IPS DF 19.7 (cell line): ENCODE measurements at places on chromosomes 16 and 17.
A peak's percentile ranks its signal among the peaks of the same experiment; 100 is the strongest.

DNA sequence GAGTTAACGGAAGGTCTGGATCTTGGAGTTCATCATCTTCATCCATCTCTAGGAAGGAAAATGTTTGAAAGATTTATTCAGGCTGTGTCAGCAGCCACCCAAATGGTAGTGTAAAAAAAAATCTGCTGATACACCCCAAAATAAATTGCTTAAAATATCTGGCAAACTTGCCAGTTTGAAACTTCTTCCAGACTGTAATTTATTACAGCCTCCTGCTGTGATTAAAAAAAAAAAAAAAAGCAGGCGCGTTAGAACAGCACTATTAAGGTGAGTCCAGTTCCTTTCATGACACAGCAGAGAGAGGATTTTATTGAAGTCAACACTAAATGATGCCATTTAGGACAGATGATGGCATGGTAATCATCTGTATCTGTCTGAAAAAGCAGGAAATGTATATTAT, 140.6 kb upstream of the CORO6 start:
- DNase-seq: no peak

DNA sequence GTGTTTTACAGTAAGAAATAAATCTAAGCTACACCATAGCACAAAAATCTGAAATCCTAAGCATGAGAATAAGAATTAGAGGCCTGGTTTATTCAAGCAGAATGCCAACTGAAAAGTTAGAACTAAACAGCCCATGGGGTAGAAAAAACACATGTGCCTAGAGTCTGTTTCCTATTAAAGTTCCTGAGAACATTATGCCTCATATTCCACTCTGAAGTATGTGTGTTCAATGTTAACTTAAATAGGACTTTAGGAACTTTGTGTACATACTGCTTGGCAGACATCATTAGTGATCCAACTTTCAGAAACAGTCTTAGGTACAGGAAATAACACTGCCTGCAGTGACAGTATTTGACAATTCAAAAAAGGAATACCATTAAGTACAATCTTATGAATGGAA, 18.2 kb downstream of the HEATR6 start:
- DNase-seq: no peak

DNA sequence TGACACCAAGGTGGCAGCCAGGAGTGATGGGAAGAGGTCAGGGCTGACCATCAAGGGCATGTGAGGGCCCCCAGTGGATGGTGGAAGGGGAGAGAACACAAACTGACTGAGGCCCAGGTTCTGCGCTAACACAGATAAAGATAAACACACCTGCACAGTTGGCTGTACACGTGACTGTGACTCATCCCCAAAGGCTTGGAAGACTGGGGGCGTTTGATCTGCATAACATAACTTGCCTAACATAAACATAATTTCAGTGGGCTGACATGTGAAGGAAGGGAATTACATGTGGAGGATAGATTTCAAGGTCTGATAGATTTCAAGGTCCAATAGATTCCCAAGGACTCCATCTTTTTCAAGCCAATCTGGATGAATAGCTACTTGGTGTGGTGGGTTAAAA, 100.9 kb upstream of the TNRC6C start:
- DNase-seq: no peak

DNA sequence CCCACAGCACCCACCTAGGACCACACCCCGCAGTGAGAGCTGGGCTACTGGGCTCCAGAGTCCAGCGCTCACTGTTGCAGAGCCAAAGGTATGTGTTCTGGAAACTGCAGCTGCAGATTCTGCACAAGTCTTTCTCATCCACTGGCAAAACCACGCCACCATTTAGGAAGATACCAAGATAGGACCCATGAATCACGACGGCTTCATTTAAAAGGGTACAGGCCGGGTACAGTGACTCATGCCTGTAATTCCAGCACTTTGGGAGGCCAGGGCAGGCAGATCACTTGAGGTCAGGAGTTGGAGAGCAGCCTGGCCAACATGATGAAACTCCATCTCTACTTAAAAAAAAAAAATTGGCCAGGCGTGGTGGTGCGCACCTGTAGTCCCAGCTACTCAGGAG, 18.8 kb downstream of the FOXF1 start:
- no peak for DNase-seq

DNA sequence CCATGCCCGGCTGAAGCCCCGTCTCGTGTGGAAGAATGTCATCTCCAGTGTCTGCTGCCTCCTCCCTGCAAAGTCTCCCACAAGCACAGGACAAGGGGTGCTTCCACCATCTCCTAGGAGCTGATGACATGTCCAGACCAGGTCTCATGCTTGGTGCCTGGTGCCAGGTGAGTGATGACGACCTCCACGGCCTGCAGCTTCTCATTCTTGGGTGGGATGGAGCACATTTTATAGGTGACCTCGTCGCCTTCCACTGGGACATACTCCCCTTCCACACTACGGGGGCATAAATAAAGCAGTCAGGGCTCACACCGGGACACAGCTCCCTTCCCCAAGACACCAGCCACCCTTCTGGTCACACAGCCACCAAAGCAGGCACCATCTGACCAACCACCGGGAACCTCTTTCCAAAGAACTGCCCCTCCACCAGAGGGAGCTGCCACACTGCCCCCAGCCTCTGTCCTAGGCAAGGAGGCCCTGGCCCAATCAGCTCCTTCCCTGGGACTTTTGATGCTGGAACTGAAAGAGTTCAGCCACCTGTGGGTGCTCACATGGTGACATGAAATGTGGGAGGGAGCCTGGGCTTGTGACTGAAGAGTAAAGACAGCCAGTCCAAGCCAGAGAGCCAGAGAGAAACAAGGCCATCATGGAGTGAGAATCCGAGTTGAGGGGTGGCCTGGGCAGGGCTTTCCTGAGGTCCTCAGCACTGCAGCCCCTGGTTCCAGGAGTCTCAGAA, 13.6 kb downstream of the CARHSP1 start:
- DNase-seq: no peak

DNA sequence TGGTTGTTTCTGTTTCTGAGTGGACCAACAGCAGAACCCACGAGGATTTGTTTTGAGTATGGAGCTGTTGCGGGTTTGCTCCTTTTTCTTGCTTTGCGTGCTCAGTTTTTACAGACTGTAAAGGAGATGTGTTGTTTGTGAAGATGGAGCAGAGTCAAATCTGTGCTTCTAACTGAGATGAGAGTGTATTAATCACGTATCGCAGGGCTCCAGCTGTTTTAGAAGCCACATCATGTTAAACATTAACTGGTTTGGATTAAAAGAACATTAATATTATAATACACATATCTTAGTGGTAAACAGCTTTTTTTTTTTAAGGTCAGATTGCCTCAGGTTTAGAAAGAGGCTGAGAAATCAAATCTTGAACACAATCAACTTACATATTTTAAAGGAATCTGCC, 69.4 kb downstream of the YPEL2 start:
- no peak for DNase-seq

DNA sequence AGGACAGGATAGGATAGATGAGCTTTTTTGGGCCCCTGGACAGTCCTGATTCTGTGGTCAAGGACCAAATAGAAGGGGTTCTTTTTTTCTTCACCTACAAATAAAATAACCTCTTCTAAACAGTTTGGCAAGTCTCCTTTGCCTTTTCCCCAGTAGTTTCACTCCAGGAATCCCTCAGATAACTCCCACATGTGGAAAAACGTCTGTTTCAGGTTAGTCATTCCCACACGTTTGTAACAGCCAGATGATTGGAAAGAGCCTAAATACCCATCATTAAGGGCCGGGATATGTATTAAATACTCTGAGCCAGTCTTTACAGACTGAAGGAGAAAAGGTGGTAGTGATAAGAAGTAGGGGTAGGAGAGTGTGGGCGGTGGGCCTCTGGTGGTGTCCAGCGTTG, 58.3 kb downstream of the PLD6 start:
- DNase-seq: no peak

- no peak for DNase-seq
These were observed 74.5 kb downstream of the MYH10 start for GRCh38 chr17:8556074-8556473.

GRCh38 chr17:42472709-42473521, 14.2 kb downstream of the ATP6V0A1 start:
- DNase-seq: no peak

GRCh38 chr16:23288209-23288608, 13.9 kb upstream of the SCNN1B start:
- DNase-seq: no peak

GRCh38 chr17:29181226-29181625, 1.0 kb upstream of the MYO18A start:
- no peak for DNase-seq

DNA sequence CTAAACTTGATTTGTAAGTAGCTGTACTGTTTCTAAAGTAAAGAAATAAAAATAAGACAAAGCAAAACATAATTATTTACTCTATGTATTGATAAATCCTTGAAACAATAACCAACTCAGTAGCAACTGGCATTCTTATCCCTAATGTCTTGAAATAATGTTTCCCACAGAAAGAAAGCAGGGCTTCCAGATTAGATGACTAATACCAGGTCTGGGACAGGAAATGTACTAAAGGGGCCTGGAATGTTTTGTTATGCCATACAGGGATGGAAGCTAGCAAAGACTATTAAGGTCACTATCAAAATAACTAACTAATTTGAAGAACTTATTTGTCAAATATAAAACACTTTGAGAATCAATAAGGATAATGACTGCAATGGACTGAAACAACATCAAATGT, 82.1 kb downstream of the CFDP1 start:
- no peak for DNase-seq

GRCh38 chr16:72241930-72242329, 70.0 kb upstream of the PMFBP1 start:
- no peak for DNase-seq

DNA sequence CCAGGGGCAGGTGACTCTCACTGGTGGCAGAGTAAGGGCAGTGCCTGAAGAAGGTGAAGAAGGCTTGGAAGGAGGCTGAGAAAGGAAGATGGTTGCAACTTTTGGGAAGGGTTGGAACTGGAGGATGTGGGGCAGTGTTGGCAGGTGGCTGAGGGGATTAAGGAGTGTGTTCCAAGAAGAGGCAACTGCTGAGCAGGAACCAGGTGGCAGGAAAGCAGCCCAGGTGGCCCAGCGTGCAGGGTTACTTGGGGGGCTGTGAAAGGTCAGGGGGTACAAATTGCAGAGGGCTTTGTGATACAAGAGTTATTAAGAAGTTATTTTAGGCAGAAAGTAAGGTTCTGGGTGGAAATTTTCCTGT, 28.6 kb downstream of the WSCD1 start:
- no peak for DNase-seq

DNA sequence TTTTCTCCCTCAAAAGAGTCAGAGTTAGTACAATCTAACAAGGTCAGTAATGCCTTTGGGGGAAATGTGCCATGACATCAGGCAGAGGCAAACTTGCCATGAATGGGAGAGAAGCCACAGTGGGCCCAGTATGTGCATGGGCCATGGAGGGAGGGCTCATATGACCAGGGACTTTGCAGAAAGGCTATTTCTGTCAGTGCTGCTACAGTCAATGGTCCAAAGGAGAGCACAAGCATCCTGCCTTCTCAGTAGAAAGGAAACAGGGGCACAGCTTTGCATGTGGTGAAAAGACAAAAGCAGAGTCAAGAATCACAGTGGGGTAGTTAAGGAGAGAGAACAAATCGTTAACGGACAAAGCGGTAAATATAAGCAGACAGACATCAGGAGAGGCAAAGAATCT, 11.2 kb upstream of the CORO6 start:
- DNase-seq: no peak

- DNase-seq: peak; percentile 85
These were observed 14.7 kb downstream of the C16orf96 start for GRCh38 chr16:4570688-4571321.

DNA sequence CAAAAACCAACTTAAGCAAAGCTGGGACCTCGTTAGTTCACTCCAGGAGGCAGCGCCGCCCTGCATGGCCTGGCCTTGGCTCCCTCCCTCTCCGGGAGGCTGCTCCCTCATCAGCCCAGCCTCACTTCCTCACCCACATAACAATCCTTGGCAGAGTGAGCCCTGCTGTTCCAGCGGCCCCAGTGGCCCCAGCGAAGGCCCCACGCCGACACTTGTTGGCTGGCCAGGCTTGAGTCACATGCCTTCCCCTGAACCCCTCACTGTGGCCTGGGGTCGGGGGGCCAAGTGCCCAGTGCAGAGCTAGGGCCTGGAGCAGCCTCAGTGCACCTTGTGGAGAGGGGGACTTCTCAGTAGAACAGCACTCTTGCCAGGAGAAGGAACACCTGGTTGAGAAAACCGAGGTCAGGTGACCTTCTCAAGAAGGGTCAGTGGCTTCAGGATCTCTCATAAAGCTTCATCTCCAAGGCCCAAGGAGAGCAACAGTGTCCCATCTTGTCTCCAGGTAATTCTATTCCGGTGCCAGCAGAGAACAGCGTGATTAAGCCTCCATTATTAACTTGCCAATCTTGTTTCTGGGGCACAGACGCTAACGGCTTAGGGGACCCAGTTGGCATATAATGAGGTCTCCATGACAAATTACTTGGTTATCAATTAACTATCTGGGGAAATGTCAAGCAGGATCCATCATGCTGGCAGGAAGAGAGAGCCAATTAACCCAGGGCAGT, 26.8 kb downstream of the ENDOV start:
- no peak for DNase-seq

DNA sequence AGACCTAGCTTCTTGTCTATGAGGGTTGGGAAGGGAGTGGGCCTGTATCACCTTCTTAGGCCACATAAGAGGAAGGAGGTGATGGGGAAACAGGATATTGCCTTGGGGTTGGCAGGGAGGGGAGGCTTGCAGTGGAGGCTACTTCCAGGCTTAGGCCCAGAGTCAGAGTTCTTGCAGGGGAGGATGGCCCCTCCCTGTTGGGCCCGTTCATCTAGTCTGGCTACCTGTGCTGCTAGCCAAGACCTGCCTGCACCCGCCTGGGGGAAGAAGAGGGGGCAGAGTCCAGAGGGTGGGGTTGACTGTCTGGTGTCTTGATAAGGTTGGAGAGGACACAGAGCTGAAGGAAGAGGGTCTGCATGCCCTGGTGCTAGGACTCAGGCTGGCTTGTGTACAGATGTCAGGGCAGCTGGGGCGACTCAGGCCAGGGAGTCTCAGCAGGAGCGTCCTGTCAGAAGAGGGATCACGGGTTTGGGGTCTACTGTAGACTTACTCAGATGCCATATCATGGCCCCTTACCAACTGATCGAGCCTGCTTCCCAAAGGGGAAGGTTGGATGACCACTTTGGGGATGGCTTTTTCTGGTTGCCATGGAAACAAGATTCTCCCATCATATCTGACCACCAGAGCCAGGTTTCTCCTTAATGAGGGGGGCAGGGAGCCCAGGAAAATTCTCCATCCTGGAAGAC, 5.3 kb downstream of the KDM6B start:
- DNase-seq: no peak

DNA sequence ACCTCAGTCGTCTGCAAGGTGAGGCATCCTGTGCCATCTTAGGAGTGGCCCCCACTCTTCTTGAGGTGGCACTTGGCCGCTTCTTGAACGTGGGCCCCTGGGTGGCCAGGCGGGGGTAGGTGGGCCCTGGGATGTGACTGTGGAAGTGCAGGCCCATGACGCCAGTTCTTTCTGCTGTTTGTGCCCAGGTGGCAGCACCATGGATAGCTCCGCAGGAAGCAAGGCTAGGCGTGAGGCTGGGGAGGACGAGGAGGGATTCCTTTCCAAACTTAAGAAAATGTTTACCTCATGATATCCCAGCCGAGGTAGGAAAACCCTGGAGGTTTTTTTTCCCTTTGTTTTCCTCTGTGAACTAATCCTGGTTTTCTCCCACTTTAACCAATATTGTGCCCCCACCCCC, 19.8 kb downstream of the NMRAL1 start:
- DNase-seq: no peak
